Neuronal stem cell (in vitro differentiated cells): ENCODE measurements at places on chromosomes 7 and 10.

- no peak for DNase-seq
Measured at GRCh38 chr10:69455006-69455763, 3.9 kb downstream of the TSPAN15 start.

GRCh38 chr10:130725474-130725970 is 586.0 kb downstream of the TCERG1L start:
- no peak for DNase-seq

DNA sequence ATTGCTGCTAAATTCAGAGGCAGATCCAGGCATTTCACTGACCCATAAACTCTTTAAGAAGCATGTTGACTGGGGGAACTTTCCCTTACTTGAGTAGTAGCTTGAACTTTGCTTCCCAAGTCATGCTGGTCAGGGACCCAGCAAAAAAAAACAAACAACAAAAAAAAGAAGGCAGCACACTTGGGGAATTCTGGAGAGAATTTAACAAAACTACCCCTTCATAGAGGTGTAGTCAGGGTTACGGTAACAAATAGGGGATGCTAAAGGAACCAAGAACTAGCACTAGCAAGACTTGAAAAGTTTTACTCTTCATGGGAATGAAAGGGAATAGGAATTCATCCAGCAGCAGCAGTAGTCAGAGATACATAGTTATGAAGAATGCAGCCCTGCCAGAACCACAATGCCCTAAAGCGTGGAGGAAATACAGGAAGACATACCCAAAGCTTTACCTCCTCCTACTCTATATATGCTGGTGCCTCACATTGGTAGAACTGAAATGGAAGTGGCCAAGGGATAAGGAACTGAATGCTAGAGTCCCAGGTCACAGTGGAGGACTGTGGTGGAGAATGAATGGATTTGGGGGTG is 67.3 kb downstream of the PHYHIPL start:
- no peak for DNase-seq

GRCh38 chr7:20738518-20739481 is 47.9 kb downstream of the SP8 start:
- DNase-seq: no peak

- no peak for DNase-seq
Measured at GRCh38 chr10:46029461-46030030, 877 bp downstream of the NCOA4 start.

DNA sequence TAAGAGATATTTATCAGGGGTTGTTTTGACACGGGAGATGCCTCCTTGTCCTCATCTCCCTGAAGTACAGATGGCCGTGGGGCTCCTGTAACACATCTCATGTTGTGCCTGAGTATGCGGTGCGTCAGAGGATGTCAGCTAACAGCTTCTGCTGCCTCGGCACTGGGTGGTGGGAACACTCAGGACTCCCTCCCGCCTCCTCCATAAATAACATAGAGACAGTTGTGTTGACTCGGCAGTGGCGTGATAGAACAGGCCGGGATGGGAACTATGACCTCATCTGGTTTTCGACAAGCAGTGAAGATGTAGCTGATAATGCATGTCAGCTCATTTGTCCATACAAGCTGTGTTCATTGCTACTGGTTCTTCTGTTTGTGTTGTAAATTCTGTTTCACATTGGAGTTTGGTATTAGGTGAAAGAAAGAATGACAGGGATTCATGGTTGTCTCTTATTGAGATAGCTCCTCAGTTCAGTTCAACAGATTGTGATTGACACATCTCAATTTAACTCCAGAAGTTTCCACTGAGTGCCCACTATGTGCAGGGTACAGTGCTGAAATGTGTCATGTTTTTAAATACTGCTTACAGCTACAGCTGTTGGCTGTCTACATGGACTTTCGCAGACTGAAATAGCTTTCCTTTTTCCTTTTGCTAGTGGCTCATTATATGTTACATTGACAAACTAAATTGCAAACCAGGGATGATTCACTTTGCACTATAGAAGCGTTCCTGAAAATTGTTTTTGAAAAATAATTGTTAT is 87.4 kb downstream of the CHN2 start:
- no peak for DNase-seq

DNA sequence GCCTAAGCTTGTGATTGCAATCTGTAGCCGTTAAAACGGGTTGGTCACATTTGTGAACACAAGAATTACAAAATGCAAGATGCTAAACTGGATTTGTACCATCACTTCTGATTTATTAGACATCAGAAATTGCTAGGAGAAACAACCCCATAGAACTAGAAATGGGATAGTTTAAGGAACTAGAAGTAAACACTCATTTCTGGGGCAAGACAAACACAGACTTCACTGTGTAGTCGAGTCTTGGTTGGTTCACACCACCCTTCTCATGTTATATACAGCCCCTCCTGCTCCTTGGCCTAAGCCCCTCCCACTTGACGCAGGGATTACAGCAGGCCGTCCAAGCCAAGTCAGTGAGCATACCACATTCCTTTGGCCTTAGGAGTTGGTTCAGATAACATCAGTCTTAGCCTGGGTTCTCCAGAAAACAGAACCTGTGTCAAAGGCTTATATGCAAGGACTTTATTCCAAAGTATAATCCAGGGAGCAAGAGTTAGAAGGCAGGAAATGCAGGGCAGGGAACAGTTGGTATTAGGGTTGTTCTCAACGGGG is 2.0 kb upstream of the NRAP start:
- DNase-seq: no peak

- no peak for DNase-seq
Measured at GRCh38 chr10:25815999-25816768, 117.8 kb upstream of the MYO3A start.

- DNase-seq: no peak
Measured at GRCh38 chr10:132591166-132591971, 53.8 kb downstream of the INPP5A start.

DNA sequence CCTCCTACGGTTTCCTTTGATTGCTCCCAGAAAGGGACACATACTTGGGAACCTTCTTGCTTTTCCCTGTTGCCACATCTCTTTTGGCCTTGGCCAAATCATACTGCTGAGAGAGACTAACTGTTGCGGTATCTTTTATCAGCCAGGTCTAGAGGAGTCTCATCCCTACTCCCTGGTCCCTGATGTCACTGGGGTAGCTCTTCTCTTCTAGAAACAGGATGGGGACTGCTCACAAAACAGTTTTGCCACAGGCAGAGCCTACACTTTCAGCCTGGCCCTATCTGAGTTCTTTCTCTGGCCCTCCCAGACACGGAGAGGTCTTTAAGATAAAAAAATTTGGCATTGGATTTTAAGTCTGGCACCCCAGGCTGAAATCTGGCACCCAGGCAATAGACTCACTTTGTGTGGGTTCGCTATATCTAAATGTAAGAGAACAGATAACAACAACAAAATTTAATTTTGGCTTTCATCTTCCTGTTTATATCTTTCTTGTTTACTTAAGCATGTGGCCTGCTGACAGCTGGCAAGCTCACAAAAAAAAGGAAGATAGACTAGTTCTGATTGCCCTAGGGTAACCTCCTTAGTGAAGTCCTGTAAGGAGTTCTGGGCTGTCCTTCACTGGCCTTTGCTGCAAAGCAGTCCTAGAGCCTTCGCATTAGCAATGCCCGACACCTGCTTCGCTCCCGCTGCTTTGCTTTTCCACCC is 228.3 kb upstream of the NPVF start:
- DNase-seq: no peak

GRCh38 chr10:3881622-3882021 is 96.6 kb upstream of the KLF6 start:
- DNase-seq: no peak

DNA sequence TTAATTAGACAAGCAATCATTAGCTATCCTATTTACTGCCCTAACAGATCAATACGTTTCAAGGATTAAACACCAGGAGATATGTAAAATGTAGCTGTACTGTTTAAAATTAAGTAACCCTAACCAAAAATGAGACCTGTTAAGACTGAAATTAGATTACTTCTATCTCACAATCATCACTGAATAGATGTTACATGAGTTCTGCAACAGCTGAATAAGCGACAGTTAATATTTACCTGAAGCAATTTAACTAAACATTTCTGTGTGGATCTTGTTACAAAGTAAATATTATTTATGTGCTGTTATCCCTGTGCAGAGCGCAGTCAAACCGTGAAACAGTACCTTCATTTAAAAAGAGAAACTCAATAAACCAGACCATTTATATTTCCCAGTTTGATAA is 122.5 kb downstream of the RELN start:
- no peak for DNase-seq

DNA sequence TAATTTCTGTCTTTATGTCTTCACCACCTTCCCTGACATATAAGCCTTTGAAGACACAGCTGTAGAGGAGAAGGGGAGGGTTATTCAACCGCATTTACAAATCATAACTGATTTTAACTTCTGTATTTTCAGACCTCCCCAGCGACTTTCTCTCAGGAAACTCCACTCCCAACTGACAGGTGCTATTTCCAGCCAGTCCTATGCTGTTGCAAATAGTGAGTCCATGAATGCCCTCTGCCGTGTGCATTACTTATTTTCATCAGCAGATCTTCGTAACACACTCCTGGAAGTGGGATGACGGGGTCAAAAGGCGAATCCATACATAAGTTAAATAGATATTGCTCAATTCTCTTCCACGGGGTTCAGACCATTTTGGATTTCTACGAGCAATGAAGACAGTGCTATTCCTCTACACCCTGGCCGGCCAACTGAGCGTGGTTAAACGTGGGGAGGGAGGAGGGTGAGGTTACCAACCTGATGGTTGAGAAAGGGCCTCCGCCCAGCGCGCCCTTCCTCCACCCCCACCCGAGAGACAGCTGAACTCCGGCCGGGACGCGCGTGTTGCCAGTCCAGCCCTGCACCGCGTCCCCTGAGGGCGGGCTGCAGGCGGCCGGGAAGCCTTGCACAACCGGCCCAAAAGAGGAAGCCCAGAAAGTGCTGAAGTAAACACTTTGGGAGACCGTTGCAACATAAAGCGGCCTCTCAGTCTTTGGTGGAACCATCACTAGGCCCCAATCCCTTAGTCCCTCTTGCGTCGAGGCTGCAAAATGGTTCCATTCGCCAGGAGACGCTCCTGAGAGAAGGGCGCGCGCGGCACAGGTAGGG is at the start of gene APBB1IP:
Gene APBB1IP (plus strand): TSS at position 705 of the 825 bp plus-strand sequence. CDS start 53,986 bp downstream, outside the sequence.
- no peak for DNase-seq

GRCh38 chr7:133575726-133576440 is 323.0 kb downstream of the EXOC4 start:
- DNase-seq: no peak

DNA sequence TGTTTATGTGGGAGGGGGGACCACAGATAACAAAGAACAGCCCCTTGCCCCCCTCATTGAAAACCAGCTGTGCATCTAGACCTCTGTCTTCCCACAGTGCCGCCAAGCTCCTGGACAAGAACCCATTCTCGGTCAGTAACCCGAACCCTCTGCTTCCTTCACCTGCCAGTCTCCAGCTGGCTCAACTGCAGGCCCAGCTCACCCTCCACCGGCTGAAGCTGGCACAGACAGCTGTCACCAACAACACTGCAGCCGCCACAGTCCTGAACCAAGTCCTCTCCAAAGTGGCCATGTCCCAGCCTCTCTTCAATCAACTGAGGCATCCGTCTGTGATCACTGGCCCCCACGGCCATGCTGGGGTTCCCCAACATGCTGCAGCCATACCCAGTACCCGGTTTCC is 91.0 kb upstream of the PDCD4 start:
- DNase-seq: no peak

DNA sequence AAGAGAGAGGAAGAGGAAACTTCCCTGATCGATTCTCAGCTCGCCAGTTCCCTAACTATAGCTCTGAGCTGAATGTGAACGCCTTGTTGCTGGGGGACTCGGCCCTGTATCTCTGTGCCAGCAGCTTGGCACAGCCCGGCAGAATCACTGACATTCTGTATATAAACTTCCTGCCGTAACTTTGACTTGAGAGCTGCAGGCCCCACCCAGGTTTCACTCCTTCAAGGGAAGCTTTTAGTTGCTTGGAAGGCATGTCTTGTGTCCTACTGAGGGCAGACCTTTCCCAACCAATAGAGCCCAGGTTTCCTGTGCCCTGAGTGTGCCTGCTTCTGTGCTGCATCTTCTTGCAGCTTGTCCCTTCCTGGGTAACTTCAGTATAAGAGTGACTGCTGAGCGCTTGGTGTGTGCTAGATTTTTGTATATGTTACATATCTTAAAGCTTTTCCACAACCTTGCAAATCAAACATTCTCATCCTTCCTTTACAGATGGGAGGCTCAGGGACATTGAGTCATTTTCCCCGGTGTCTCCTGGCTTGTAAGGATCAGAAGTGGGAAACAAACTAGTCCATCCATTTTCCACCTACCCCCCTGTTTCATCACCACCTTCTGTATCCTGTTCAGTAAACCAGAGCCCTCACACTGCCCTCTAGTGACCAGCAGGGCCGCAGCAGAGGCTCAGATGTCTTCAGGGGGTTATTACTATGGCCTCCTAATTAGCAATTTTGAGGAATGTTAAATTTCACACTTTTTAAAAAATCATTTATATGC is 225.2 kb upstream of the PRSS58 start:
- DNase-seq: no peak

DNA sequence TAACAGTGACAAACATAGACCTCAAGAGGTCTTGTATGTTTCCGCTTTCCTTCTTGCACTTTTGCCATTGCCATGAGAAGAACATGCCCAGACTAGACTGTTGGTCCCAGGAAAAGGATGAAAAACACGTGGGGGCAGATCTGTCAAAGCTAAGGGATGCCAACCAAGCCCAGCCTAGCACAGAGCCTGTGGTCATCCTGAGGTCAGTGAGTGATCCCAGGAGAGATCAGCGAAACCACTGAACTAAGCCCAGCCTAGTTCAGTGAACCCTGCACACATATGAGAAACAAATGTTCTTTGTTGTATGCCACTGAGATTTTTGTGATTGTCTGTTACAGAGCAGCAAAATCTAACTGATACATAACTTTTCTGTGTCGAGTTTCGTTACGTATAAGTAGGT is 718.8 kb downstream of the MAGI2 start:
- no peak for DNase-seq

DNA sequence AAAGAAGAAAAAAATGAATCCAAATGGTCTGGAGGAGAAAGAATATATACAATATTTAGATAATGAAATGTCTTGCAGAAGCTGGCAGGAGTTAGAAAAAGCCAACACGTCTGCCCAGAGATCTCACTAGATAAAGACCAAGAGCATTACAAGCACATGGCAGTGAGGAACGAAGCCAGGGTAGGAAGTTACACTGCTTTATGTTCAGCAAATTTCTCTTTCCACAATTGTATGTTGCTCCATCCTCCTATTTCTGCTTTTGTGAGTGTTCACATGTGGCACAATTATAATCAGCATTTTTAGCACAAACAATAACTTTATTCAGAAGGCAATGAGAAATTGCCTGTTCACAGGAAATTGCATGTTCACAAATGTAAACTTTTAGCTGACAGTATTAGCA is 53.7 kb downstream of the LRRC17 start:
- DNase-seq: no peak

GRCh38 chr7:138797715-138798320 is at the start of the genes ATP6V0A4 and TMEM213:
Gene ATP6V0A4 (minus strand): TSS chr7:138798196. CDS start chr7:138771247, 26,949 bp downstream.
Gene TMEM213 (plus strand): TSS chr7:138797994. CDS start chr7:138798105, 111 bp downstream.
- no peak for DNase-seq
